ENCODE measurements at places on chromosomes 2 and 18. TPM values are rescaled to one million over a fixed set of nuclear protein-coding genes. Genes with fewer than 3 reads are reported as not detected.
A peak's percentile ranks its signal among the peaks of the same experiment; 100 is the strongest.

DLX1 gene
- total RNA-seq = not detected

SIX3 gene
- not detected for total RNA-seq

GPC1 gene
- total RNA-seq = 0.58 TPM

UGT1A9 gene
- not detected for total RNA-seq

CHN1 gene
- 5.3 TPM for total RNA-seq

MYCN gene
- not detected for total RNA-seq

CHRND gene
- total RNA-seq = not detected

ACTR1B gene
- 89.5 TPM for total RNA-seq

ALK gene
- not detected for total RNA-seq

IL1RL1 gene
- not detected for total RNA-seq

ANO7 gene
- 0.14 TPM for total RNA-seq

B3GNT7 gene
- total RNA-seq = 0.89 TPM

- DNase-seq = no peak
Measured at GRCh38 chr2:163401481-163401880, 334.3 kb downstream of the FIGN start.

GRCh38 chr2:200348897-200349563 lies 42.5 kb downstream of the SPATS2L start:
- no peak for DNase-seq

DNA sequence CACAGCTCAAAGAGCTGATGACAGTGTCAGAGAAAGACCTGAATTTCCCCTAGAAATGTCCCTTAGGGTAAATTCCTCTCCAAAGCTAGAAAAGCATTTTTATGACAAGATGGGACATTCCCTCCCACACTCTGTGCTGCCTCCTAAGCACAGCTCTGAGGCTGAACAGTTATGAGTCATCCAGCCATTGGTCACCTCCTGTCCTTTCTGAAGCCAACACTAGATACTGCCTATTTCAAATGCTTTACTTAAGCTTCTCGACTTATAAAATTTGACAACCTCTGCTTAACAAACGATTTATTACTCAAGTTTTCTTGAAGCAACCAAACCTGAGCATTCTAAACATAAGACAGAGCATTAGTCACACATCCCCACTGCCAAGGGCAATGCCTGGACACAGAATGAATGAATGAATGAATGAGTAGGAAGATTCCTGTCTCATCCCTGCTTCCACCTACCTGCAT lies 35.4 kb downstream of the B4GALT6 start:
- peak; percentile 31 for DNase-seq

GRCh38 chr2:168574856-168575630 lies 119.0 kb downstream of the CERS6 start:
- DNase-seq = no peak

- peak; percentile 44 for DNase-seq
Measured at GRCh38 chr2:86518481-86518880, 44.8 kb downstream of the CHMP3 start.

- DNase-seq = no peak
Measured at GRCh38 chr2:160703648-160704585, 210.3 kb upstream of the RBMS1 start.

- no peak for DNase-seq
Measured at GRCh38 chr2:146734042-146734820, 1110.6 kb upstream of the ACVR2A start.

- no peak for DNase-seq
Measured at GRCh38 chr18:76479351-76480238, 15.4 kb downstream of the ZNF516 start.

- no peak for DNase-seq
Measured at GRCh38 chr2:109474319-109474825, 139.4 kb downstream of the SEPTIN10 start.

- DNase-seq = no peak
Measured at GRCh38 chr2:19547321-19547720, 188.9 kb upstream of the OSR1 start.

GRCh38 chr2:144914622-144915318 lies 394.9 kb upstream of the ZEB2 start:
- DNase-seq = no peak

- no peak for DNase-seq
Measured at GRCh38 chr2:25410370-25410769, 68.6 kb upstream of the DNMT3A start.

DNA sequence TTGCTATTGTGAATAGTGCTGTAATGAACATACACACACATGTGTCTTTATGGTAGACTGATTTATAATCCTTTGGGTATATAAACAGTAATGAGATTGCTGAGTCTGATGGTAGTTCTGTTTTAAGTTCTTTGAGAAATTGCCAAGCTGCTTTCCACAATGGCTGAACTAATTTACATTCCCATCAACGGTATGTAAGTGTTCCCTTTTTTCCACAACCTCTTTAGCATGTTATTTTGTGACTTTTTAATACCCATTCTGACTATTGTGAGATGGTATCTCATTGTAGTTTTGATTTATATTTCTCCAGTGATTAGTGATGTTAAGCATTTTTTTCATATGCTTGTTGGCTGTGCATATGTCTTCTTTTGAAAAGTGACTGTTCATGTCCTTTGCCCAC lies 86.7 kb downstream of the TTC27 start:
- no peak for DNase-seq

GRCh38 chr18:63099848-63100629 lies 219.5 kb downstream of the BCL2 start:
- DNase-seq = no peak

DNA sequence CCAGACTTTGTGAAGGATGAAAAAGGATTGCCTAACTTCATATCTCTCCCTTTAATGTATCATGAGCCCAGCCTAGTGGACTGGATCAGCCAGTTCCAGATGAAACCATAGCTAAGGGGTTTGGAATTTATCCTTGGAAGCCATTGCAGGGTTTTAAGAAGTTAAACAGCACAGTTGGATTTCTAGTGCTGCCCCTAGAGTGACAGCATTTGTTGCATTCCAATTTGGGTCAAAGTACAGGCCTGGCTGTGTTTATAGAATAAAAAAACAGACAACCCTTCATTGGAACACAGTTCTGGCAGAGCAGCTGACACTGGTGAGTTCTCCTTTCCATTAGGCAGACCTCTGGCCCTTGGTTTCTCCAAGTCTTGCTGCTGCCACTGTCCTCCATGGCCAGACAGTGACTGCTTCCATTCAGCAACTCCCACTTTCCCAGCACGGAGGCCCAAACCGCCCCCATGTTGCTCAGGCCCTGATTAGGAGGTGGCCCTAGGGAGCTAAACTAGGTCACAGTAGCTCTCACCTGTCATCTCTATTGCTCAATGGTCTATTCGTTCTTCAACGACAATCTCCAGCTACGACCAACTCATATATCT lies 8.0 kb downstream of the GPR39 start:
- no peak for DNase-seq

- no peak for DNase-seq
Measured at GRCh38 chr2:72965770-72966450, 48.6 kb downstream of the EMX1 start.

DNA sequence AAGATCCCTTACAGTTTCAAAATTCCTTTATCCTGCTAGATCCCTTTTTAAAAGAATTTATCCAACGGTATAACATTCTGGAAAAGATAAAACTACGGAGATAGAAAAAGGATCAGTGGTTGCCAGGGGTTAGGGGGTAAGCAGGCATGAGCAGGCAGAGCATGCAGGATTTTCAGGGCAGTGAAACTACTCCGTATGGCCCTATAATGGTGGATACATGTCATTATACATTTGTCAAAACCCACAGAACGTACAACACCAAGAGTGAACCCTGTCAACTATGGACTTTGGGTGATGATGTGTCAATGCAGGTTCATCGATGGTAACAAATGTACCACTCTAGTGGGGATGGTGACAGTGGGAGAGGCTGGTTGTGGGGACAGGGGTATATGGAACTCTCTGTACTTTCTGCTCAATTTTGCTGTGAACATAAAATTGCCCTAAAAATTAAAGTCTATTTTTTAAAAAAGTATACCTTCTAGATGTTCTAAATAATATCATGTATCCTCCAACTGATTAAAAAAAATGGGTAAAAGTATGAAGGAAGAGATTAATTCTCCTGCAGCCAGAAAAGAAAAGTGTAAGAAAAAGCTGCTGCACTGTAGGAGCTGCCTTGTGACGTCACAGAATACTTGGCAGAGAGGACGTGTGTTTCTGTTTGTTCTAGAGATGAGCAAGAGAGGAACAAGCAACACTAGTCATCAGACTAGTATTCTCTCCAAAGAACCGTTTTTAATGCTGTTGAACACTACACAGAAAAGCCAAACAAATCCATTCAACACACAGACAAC lies 23.6 kb downstream of the ANKRD44 start:
- no peak for DNase-seq

GRCh38 chr18:41022484-41022883 lies 932.5 kb upstream of the PIK3C3 start:
- no peak for DNase-seq

DNA sequence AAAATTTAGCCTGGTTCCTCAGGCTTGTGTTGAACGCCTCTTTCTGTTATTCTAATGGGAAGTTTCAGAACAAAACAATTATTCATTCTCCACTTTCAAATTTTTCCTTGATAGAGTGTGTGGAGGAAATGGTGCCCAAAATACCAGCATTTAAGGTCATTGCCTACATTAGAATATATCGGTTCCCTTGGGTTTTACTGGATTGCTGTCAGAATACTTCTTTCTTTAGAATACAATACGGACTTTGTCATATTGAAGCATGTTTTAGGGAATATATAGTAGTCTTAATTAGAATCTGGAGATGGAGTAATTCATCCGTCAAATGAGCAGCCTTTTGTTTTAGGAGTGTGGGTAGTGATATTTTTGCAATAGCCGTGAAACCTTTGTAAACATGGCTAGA lies 13.3 kb downstream of the LIMS1 start:
- DNase-seq = no peak

DNA sequence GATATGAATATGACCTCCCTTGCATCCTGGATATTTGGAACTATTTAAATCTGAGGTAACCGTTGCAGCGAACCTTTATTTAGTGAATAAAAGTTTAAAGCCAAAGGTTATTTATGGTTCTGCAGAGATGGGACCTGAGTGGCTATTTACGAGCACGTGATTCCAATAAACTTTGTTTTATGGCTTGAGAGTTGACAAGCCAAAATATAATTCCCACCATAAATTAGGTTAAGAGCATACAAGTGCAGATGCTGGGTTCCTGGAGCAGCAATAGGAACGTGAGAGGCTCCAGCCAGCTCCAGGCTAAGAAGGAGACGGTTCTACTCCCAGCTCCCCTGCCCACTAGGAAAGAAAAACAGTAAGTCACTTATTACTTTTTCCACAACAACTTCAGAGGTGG lies 5.2 kb upstream of the HOXD4 start:
- no peak for DNase-seq

DNA sequence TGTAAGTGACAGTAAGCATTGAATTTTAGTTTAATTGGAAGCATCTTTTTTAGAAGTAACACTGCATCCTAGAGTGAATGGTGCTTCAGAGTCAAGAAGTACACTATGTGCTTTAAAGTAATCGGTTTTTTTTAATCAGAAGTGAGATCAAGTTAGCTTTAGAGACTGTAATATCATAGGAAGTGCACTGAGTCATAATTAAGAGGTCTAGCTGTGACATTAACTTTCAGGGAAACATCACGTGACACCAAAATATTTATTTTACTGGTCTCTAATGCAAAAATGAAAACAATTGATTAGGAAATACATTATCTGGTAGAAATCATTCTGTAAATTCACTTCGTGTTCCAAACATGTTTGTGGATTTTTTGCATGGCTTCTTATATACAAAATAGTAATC lies 55.3 kb upstream of the KYNU start:
- no peak for DNase-seq

- no peak for DNase-seq
Measured at GRCh38 chr18:52391810-52392559, 52.0 kb downstream of the DCC start.

GRCh38 chr2:232333361-232334135 lies 45.0 kb upstream of the ALPP start:
- DNase-seq = no peak

GRCh38 chr2:174023591-174024523 lies 58.7 kb upstream of the SP3 start:
- DNase-seq = no peak
